ENCODE measurements at places on chromosomes 2 and 18.

DNA sequence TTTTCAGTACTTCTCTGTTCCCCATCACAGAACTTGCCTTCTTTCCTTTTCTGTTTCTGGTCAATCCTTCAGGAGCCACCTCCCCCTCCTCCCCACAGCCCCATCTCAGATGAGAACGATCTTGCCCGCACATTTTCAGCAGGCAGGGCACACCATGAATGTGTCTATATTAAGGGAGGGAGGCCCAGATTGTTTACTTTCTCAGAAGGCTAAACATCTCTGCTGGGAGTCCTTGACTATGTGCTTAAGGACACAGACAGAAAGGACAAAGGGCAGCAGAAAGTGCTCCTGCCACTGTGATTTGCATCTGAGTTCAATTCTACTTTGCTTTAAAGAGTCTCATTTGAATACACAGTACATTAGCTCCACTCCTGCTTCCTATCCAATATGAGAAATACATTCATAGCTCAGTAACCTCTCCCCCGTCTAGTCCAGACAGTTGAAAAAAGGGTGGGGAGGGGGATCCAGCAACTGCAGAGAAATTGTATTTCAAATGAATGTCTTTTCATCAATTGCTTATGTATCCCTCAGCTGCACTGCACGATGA, 175.0 kb upstream of the PARD3B start:
- DNase-seq = no peak

DNA sequence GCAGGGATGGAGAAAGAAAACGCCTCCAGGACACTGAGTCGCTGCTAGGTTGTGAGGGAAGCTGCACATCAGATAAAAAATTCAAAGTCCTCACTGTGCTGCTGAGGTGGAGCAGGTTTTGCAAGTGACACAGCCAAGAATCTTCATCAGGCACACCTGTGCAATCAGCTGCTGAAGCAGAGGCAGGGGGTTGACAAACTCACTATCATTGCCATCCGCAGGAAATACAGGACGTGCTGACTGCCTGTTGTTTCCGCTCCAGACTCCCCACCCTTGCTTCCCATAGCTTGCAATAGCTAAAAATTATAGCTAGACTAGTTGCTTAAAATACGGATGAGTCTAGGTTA, 147.8 kb upstream of the FHL2 start:
- no peak for DNase-seq

- no peak for DNase-seq
Observed at GRCh38 chr2:171810422-171811244, 83.4 kb downstream of the SLC25A12 start.

DNA sequence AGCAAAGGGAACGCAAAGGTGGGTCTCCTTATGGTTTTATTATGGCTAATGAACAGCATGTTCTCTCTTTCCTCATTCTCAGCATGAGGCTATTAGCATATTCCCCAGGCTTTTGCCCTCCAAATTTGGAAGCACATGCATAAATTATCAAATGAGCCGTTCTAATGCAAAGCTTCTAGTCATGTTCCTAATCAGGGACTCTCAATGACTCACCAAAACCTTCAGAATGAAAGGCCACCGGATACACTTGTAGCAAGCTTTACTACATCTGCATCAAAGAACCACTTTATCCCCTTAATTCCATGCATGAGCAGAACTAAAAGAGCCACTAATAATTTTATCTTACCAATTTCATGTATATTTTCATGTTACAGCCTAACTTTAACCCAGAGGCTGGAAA, 310.5 kb downstream of the LRATD1 start:
- DNase-seq = no peak

DNA sequence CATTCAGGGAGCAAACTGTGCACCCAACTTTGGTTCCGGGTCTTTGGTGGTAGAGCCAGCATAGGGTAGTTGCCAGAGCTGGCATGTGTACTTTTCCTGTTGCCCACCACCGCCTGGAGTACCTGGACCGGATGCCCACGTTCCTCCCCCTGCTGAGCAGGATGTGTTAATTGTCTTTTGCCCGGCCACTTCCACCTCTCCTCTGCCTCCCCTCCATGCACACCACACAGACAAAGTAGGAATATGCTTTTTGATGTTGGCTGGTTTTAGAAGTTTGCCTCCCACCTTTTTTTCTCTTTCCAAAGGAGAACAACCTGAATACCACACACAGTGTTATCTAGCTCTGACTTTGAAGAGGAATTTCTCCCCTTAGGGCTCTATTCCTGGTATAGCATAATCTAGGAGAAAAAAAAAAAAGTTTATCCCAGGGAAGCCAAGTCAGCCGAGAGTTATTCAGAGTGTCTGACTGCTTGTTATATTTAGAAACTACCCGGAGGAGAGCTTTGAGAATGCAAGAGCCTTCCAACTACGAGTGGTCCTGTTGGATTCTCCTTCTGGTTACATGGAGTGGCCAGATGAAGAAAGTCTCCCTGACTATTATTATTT, 111.9 kb downstream of the SETBP1 start:
- no peak for DNase-seq

- no peak for DNase-seq
Observed at GRCh38 chr18:30988440-30988839, 54.1 kb downstream of the DSC3 start.

- DNase-seq = no peak
Observed at GRCh38 chr2:85405201-85406059, 4.7 kb downstream of the CAPG start.

DNA sequence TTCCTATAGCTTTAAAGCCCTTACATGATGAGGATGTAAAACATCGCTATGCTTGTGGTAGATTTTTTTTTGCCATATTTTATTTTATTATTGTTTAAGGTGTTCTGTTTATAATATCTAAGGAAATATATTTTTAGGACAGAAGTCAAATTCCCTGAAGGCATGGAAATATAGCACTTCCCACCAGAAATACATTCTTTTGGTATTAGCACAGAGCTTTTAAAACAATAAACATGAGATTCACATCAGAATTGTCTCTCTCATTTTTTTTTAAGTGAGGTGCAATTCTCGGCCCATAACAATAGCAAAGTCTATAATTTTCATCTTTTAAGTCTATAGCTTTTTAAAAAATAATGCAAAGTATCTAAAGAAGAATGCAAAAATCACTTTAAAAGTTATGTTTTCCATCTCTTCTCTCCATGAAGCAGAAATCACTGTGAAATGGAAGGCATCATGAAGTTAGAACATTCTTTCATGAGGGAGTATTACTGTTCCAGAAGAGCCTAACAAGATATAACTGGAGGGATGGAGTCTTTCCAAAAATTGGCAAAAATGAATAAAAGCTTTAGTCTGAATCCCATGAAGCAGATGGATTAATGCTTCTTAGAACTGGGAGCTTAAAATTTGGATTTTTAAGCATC, 283.6 kb upstream of the TRIB2 start:
- DNase-seq = no peak

GRCh38 chr18:75070235-75070624, 138.7 kb downstream of the PTGR3 start:
- DNase-seq = no peak

DNA sequence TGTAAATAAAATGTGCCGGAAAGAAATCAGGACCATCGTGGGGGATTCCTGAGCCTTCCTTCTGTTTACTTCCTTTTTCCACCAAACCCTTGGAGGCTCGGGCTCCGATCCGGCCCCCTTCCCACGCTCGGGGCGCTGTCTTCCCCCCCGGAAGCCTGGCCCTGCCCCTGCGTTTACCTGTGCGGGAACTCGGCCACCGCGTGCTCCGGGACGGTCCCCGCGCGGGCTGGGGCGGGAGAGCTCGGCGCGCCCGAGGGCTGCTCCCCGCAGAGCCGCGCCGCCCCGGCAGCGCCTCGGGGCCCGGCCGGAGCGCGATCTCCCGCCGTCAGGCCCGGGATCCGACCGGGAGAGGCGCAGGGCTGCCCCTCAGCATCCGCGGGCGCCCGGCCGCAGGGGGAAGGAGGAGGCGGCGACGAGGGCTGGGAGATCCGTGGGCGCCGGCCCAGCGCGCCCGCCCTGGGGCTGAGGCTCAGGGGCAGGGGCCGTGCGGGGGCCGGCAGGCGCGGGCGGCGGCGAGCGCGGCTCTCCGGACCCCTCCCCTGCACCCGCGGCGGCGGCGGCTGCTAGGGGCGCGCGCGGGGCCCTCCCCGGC, 435 bp downstream of the ADCY3 start:
- DNase-seq = no peak

GRCh38 chr2:96679848-96680247, 37.3 kb downstream of the FER1L5 start:
- no peak for DNase-seq

DNA sequence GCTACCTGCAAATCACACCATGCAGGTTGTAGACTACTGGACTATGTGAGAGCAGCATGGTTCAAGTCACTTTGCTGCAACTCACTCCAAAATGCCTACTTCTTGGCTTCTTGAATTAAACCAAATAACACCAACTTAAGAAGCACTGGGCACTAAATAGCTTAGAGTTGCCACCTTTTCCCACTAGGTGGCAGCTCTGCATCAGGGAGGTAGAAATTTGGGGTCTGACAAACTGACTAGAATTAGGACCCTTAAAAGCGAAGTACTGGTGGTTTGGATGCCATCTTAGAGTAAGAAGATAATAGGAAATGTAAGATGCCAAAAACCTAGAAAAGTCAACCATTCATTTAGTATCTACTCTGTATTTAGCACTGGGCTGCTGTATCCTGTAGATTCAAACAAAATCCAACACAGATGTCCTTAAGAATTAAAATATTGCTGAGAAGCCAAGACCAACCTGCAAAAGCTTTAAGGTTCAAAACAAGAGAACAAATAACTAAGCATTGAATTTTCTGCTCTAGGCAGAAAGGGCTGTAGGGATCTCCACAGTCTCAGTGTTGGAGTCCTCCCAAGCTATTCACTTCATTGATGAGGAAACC, 65.5 kb downstream of the CCBE1 start:
- no peak for DNase-seq

DNA sequence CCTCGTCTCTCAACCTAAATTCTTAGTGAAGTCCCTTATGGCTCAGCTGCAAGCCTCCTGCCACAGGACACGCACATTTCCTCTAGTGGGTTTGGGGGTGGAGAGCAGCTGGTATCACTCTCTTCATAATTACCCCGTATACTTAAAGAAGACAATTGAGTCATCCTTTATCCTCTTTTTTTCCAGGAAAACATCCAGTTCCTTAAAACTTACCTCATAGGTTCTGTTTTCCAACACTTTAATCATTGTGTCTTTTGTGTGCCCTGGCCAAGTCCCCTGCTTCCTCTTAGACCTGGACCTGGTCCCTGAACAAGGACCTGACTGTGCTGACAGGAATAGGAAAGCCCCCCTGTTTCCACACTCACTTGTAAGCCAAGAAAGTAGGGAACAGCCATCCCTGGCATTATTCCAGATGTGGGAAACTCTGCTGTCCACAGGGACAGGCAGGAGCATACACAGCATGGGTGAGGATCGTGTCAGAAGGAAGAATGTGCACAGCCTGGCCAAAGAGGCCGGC, 42.3 kb upstream of the MYO1B start:
- DNase-seq = no peak

DNA sequence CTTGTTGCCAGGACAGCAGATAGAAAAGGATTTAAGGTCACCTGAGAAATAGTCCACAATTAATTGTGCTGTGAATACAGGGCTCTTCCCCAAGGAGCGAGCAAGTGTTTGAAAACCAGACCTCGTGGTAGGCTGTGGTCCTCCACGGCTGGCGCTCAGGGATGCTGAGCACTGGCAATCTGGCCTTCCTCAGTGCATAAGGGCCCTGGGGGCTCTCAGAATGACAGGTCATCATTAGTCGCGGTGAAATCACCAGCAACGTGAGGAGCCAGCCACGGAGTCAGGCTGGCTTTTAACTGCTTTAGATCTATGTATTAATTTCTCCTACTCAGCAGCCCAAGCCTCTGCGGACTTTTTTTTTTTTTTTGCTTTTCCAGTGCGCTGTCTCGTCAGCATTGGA, 148.5 kb downstream of the FHOD3 start:
- no peak for DNase-seq

GRCh38 chr2:99032786-99033185, 96.8 kb upstream of the CRACDL start:
- DNase-seq = no peak

DNA sequence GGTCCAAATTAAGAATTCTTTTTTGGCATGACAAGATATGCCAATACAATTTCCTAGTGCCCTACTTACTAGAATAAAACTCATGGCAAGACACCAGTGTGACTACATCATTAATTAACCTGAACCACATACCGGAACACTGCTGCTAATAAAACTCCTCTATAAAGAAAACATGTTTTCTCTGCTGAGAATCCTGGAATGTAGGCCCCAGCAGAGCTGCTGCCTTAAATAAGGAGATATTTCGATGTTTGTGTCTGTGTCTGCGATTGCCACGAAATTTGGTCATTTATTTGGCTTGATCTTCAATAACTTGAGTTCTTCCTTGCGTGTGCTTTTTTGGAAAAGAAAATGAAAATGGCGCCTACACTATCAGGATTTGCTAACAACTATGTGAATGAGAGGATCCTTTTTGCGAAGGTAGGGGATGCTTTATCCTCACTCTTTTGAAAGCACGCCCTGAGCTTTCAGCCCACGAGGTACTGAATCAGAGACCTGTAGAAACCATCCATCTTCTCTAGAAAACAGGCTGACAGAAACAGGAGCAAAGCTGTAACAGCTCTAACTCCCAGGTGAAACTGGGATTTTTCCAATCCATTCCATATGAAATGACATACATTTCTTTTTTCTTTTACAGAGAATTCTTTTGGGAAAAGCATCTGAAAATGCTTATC, 27.0 kb downstream of the KLF7 start:
- DNase-seq = no peak

DNA sequence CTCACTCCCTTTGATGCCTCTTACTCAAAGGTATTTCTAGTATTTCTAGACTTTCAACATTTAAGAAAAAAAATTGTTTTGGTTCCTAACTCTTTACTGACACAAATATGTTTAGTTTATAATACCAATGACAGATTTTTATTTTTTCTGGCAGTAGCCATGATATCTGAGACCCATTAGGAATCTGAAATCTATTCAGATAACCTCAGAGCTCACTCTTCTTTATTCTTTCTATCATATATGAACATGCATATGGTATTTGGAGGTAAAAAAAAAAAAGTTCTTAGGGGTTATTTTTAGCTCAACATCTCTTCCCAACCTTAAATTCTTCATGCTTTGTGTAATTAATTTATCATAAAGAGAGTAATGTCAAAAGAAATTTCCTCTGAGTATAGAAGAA, 465.5 kb downstream of the CDH2 start:
- DNase-seq = no peak

DNA sequence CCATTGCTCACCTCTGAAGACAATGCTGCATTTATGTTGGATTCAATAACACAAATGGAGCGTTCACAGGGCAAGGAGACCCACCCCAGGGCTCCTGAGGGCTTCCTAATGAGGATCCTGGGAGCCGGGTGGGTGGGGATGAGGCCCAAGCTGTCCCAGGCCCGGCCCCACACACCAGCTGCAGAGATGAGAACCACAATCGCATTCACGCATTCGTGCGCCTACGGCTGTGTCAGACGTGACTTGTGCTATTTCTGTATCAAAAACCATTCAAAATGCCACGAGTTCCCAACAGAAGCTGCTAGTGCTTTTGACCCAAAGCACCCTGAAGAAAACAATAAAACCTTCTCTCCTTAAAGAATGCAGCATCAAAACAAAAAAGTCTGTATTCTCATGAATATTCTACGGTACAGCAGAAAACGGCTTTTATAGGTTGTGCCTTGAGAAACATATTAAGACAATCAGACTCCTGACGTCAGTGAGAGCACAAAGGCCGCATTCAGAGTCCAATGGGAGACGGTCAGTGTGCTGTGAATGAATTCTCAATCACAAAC, 205.4 kb downstream of the HDAC4 start:
- no peak for DNase-seq
